ENCODE measurements at places on chromosomes 1 and 21. TPM values are rescaled to one million over a fixed set of nuclear protein-coding genes. Genes with fewer than 3 reads are reported as not detected.
A peak's percentile ranks its signal among the peaks of the same experiment; 100 is the strongest.

GRCh38 chr1:201404055-201404454 lies 4.9 kb upstream of the LAD1 start:
- DNase-seq = no peak

DNA sequence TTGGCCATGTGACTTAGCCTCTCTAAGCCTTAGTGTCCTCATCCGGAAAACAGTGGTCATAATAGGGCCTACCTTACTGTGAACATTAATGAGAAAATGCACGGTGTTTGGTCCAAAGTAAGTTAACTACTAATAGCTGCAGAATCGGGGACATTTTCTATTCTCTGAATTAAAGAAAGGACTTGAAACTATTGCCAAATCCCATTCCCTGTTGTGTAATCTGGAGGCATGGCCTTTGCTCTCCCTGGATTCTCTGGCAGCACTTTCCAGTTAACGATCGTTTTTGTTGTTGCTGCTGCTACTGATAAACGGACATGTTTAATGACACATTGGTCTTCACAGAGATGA lies 30.5 kb downstream of the FMO4 start:
- DNase-seq = no peak

DNA sequence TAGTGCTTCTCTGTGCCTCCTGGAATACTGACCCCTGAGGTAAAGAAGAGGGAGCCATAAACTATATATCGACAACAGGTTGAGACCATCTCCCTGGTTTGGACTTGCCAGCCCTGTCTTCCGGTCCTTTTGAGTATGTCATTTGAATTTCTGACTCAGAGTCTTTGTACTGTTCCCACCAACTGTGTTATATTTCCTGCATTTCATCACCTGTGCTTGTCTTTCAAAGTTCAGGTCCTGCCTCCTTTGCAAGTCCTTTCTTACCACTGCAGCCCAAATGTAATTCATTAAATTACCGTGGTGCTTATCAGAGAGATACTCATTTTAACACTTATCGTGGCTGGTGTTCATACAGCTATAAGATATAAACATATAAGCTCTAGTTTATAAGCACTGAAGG lies 10.7 kb downstream of the AK5 start:
- DNase-seq = no peak

DNA sequence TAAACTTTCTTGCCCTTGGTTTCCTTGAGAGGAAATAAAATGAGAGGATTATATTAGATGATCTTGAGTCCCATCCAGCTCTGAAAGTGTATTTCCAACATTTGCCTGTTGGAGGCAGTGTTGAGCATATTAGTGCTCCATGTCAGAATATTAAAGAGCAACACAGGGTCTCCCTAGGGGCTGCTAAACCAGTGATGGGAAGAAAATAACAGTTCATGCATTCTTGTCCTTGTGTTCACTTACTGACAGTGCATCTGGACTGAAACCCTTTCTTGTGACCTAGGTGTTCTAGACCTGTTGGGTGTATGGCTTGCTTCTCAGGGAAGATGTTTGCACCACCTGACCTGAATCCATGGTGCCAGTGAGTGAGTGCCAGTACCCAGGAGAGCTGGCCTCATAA lies 124.7 kb upstream of the KIAA0040 start:
- peak; percentile 18 for DNase-seq

GRCh38 chr1:17925290-17926237 lies 170.4 kb downstream of the ACTL8 start:
- no peak for DNase-seq

DNA sequence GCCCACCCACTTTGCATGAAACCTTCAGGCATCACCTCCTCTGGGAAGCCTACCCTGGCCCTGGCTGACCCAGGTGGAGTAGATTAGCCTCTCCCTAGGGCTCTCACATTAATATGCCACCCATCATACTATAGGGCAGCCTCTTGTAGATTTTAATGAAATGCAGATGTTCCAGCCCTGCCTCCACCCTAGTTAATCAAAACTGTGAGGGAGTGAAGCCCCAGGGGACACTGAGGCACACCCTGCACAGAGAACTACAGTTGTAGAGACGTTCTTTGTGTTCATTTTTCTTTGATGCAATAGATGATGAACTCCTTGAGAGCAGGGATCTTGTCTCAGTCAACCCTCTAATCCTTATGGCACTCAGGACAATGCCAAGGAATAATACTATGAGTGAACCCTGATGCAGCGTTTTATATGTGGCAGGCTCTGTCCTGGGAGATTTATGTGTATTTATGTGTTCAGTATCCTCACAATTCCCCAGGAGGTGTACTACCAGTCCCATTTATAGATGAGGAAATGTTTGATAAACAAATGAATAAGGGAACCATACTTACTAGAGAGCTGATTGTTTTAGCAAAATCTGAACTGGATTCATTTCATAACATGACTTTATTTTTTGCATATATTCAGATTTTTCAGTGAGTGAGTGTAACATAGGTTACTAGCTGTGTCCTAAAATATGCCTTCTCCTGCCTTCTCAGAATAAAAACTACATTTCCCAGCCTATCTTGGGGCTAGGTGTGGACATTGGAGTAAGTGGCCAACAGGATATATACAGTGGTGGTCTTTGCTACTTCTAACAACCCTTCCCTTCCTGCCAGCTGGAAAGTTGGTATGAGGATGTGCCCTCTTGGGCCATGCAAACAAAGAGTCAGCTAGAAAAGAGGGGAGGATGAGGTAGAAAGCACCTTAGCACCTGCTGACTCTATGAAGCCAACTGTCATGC lies 23.5 kb upstream of the PRELP start:
- no peak for DNase-seq

GRCh38 chr1:117942293-117942692 lies 12.8 kb downstream of the WDR3 start:
- no peak for DNase-seq

- no peak for DNase-seq
These were observed 11.9 kb upstream of the TNFRSF14 start for GRCh38 chr1:2544093-2544874.

GRCh38 chr1:20361805-20362381 lies 71.2 kb downstream of the VWA5B1 start:
- DNase-seq = peak; percentile 81

GRCh38 chr1:37186246-37186756 lies 152.0 kb upstream of the GRIK3 start:
- no peak for DNase-seq

- peak; percentile 65 for DNase-seq
These were observed 5.7 kb upstream of the MOB3C start for GRCh38 chr1:46622344-46622743.

- no peak for DNase-seq
These were observed 6.9 kb downstream of the FMN2 start for GRCh38 chr1:240098534-240098933.

GRCh38 chr1:210541680-210542358 lies 213.1 kb downstream of the HHAT start:
- no peak for DNase-seq

- no peak for DNase-seq
These were observed 4.6 kb downstream of the RPS27 start for GRCh38 chr1:153995202-153995601.

DNA sequence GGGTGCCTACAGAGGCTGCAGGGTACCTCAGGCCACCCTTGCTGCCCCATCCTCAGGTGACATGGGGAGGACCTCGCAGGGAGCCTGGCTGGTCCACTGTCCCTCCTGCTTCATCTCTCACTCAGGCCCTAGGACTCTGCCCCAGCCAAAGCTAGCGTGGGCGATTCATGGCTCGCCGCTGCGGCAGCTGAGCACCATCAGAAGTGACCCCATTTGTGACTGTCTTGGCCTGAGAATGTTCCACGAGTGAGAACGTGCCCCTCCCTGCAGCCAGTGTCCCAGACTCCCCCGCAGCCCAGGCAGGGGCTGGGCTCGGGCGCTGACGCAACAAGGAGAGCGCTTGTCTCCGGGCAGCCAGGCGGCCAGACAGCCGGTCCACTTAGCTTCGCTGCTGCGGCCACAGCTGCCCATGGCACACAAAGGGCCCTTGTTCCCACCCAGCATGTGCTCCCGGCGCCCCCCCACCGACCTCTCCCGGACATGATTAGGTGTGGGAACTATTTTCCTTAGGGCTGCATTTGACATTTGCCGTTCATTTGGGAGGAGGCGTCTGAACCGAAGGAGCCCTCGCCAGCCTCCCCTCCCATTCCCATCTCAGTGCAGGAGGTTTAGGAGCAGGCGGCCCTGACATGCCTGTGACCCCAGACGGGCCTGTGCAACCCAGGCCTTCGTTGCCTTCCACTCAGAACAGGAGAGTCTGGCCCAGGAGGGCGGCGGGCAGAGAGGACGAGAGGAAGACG lies 19.3 kb upstream of the POFUT2 start:
- no peak for DNase-seq

- no peak for DNase-seq
These were observed 105.6 kb upstream of the PLXNA2 start for GRCh38 chr1:208349694-208350330.

DNA sequence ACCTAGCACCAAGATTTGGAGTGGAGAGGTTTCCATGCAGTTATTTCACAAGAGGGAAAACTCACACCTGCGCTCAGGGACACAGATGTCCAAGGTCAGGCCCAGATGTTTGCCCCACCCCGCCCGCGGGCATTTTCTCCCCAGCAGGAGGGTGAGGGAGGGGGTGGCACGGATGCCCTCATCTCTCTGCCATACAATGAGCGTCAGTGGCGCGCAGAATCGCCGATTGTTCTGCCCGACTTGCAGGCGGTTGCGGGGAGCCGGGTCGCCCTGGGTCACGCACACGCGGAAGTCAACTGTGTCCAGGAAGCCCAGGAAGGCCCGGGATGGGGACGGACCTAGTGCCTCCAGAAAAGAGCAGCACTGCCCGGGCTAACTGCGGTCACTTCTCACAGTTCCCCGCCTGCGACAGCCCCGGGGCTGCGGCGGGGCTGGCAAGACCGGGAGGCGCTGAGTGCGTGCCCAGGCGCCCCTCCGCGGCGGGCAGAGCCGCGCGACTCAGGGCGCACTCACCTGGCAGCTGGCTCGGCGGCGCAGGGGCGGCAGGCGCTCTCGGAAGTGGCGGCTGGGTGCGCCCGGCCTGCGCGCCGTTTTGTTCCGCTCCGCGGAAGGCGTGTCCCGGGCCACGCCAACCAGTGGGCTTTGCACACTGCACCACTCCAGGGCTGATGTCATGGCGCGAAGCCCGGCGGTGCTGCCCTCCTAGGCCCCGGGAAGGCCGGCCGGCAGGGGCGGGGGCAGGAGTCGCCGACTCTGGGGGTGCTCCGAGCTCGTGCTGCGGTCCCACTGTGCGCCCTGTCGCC lies at the start of gene CSRP1:
TSS of gene CSRP1 (minus strand) at position 567 of the 803 bp plus-strand sequence. CDS start 10,820 bp downstream, outside the sequence.
- DNase-seq = peak; percentile 76

DNA sequence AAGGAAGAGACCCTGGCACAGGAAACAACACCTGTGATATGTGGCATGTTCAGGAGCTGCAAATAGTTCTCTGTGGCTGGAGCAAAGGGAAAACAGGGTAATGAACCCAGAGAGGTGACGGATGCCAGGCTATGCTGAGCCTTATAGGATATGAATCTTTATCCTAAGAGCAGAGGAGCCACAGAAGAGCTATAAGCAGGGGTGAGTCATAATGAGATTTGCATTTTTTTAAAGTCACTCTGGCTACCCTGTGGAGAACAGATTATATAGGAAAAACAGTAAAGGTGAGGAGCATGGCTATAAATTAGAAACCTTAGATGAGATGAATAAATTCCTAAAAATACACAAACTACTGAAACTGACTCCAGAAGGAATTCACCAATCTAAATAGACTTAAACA lies 12.8 kb upstream of the MPL start:
- DNase-seq = no peak

GRCh38 chr1:100552031-100552430 lies 14.1 kb downstream of the GPR88 start:
- DNase-seq = no peak

DNA sequence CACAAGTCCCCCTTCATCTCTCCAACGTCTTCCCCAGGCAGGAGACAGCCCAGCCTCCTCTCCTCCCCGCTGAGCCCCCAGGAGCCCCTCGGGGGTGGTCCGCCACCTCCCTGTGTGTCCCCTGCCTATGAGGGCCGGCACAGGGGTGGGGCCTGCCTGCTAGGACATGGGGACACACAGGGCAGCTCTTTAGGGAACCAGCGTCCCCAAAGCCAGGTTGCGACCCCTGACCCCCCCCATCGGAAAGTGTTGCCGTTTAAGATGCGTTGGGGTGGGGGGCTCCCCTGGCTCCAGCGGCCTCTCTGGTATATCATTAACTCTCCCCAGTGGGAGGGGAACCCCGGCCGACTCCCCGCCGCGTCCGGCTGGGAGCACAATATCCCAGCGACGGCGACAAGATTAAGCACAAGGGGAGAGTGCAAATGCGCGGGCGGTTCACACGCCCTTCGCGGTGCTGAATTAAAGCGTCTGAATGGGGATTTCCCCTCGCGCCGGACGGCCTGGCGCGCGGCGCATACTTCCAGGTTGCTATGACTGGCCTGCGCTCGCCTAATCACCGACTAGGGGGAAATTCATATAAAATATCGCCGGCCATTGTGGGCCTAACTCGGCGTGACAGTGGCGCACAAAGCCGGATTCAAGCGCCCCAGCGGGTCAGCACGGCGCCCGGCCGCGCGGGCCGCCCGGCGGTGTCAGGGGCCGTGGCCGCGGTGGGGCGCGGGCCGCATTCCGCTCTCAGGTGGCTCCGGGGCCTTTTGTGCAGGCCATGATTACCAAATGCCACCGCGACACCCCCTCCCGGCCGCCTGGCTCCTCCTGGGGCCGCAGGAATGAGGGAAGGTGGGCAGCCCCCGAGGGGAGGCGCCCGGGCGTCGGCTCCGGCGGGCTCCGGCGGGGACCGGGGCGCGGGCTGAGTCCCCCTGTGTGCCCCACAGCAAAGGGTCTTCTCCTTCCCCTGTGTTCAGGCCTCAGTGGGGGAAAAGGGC lies 30.9 kb downstream of the WNT3A start:
- DNase-seq = no peak

GRCh38 chr1:107105914-107106313 lies 34.9 kb upstream of the NTNG1 start:
- no peak for DNase-seq

DNA sequence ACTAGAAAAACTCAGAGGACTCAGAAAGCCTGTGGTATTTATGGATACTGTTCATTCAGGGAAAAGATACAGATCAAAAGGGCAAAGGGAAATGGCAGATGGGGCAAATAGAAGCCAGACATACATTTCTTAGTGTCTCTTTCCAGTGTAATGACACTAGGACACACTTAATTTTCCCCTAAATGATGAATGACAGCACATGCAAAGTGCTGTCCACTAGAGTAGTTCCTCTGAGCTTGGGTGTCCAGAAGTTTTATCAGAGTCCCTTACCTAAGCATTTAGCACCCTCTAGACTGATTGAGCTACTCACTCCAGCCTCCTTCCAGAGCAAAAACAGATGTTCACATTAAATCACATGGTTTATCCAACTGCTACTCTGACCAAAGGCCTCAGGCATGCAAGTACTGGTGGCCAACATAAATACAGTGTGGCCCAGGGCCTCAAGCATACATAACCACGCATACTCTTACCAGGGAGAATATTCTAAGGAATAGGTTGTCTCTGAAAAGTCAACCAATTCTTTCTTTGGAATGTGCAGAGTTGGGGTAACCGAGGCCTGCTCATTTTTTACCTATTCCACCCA lies 166.9 kb downstream of the NCAM2 start:
- no peak for DNase-seq

Gene BEST4
- 0.31 TPM for total RNA-seq

Gene KCND3
- not detected for total RNA-seq

Gene TLCD4
- 1.3 TPM for total RNA-seq

Gene LYPD8
- total RNA-seq = not detected

Gene MAP1LC3C
- total RNA-seq = not detected

Gene CD2
- total RNA-seq = not detected

Gene GRIK3
- total RNA-seq = not detected

Gene OPRD1
- 0.03 TPM for total RNA-seq

Gene SPATA21
- total RNA-seq = not detected

Gene SLAMF8
- total RNA-seq = not detected

Gene ASB17
- total RNA-seq = not detected

Gene SPRR5
- not detected for total RNA-seq

Gene DIRAS3
- not detected for total RNA-seq

Gene RNU1-2
- under 0.01 TPM for total RNA-seq

Gene ZNF669
- 18.3 TPM for total RNA-seq

Gene KIF17
- total RNA-seq = not detected
